ENCODE measurements at places on chromosomes 16 and 17. TPM values are rescaled to one million over a fixed set of nuclear protein-coding genes. Genes with fewer than 3 reads are reported as not detected.

The LRRC36 gene
- total RNA-seq: not detected

The SDR42E2 gene
- not detected for total RNA-seq

The PPL gene
- 0.36 TPM for total RNA-seq

The GNPTG gene
- total RNA-seq: 28.3 TPM

The ASPA gene
- 18.5 TPM for total RNA-seq

The LGALS9B gene
- not detected for total RNA-seq

The P2RX5 gene
- 1.3 TPM for total RNA-seq

The TBC1D3D gene
- 1.00 TPM for total RNA-seq

The NOS2 gene
- total RNA-seq: under 0.01 TPM
